Brain pericyte (primary cell): ENCODE measurements at places on chromosomes 5 and 9.

DNA sequence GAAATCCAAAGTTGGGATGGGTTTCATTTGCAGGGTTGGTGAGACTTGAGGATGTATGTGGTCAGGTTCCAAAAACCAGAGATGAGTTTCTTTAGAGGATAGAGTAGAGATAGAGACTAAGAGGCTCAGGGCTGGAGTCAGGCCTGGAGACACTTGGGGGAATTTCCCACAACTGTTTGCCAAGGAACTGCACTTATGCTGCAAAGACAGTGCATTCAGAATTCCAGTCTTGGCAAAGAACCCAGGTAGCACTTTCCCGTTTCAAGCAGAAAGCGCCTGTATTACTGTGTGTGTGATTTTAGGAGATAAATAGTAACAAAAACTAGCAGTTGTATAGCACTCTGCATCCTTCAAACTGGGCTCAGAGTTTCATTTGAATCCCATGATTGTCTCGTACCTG lies 55.4 kb downstream of the SNCAIP start:
- no peak for DNase-seq

- no peak for DNase-seq
Measured at GRCh38 chr5:168314735-168315411, 23.4 kb downstream of the WWC1 start.

DNA sequence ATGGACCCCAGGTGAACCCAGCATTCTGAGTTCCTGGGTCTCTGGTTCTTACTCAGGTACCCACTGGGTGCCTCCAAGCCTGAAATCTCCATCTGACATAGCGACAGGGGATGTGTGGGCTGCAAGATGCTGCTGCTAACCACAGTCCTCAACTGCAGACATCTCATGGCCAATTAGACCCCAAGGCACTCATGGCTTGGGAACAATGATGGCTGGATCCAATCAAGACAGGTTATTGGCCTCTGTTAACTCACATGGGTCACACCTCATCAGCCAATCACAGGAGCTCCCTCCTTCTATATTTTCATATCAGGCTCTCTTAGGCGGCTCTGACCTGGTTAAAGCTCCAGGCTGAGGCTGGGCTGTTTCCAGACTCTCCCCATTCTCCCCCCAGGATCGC lies 57.0 kb downstream of the CXXC5 start:
- DNase-seq = no peak

- DNase-seq = no peak
Measured at GRCh38 chr9:115880221-115880885, 273.2 kb upstream of the PAPPA start.

- no peak for DNase-seq
Measured at GRCh38 chr5:110072651-110073050, 382.9 kb downstream of the MAN2A1 start.

DNA sequence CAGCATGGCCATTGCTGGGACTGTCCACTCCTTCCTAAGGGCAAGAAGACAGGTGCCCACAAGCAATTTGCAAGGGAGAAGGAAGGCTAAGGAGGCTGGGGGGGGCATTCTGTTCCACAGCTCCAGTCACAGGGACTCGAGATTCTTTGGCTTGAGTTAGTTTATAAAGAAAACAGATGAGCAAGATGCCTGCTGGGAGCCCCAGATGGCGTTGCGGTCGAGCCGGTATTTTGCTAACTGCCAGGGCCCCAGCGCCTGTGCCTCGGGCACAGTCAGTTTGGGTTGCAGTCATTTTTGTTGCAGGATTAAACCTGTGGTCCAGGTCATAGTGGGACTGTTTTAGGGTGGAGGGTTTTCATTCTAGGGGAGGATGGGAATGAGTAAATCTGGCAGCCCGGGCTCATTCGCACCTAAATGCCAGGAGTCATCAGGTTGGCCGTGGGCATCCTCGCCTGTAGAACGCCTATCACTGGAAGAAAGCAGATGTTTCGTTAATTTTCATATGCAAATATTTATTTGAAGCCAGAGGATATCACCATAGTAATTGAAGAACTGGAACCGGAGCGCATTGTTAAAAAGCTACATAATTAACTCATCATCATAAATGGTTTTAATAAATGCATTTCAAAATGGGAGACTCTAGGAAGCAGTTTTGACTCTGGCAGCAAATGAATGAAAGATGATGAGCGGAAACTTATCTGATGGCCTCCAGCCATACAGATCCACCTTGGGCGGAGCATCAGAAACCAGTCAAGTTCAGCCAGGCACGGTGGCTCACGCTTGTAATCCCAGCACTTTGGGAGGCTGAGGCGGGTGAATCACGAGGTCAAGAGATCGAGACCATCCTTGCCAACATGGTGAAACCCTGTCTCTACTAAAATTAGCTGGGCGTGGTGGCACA lies 87.1 kb upstream of the FCN2 start:
- peak; percentile 59 for DNase-seq

DNA sequence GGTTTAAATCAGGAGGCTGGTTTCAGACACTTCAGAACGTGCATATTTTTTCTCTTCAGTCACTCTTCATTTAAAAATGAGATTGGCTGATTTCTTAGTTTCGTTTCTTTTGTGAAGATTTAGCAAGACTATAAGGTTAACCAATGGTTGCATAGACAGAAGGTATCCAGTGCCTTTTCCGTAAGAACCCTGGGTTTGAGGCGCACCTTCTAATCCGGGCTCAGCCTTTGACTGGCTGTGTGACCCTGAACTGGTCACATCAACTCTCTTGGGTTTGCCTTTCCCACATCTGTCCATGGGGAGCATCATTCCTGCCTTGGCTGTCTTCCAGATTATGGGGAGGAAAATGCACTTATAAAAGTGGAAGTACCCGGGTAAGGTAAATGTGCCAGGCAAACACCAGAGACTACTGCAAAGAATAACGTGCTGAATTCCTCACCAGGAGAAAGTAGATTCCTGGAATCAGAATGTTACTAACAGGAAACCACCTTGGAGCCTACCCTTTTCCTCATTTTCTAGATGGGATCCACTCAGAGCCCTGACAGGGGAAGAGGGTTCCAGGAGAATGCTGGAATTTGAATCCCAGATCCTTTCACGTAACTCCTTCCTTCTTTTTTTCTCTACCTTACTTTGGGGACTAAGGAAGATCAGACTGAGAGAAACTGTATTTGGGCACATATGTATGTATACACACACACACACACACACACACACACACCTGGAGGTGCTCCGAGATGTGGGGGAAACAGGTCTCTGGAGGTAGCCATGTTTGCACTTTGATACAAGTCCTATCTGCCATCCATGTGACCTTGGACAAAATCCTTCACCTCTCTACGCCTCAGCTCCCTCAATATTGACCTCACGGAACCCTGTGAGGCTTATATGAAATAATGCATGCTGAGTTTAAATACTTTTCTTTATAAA lies 6.8 kb downstream of the HAND1 start:
- no peak for DNase-seq

DNA sequence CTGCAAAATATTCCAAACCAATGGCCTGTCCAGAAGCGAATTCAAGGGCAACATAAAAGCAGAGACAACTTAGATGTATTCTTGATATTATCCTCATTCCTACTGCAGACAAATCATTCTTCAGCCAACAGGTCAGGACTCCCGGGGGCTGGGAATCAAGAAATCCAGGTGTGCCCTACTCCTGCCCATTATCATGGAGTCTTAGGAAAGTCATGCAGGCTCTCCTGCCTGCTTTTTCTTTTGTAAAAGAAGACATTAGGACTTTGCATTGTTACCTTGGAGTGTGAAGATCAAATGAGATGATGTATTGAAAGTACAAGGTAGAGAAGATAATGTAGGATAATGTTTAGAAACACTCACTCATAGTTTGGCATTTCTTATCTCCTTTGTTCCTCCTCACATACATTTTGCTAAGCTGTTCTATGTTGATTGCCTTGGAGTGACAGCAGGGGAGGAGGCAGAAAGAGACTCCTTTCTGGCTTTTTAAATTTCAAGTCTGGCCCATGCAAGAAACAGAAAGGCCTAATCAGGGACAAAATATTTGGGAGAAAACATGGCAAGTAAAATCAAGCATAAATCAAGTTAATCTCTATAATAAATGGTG lies 113.8 kb downstream of the SV2C start:
- DNase-seq = no peak

GRCh38 chr5:59007460-59008063 lies 424.7 kb downstream of the RAB3C start:
- no peak for DNase-seq

- no peak for DNase-seq
Measured at GRCh38 chr5:138466125-138466899, 1.0 kb downstream of the EGR1 start.

- no peak for DNase-seq
Measured at GRCh38 chr5:120507800-120508463, 43.8 kb downstream of the PRR16 start.

- DNase-seq = no peak
Measured at GRCh38 chr9:97567182-97567893, 65.8 kb downstream of the TSTD2 start.

GRCh38 chr5:177972613-177973012 lies 23.4 kb downstream of the PROP1 start:
- DNase-seq = no peak

GRCh38 chr5:154218786-154219185 lies 28.3 kb downstream of the GALNT10 start:
- no peak for DNase-seq

DNA sequence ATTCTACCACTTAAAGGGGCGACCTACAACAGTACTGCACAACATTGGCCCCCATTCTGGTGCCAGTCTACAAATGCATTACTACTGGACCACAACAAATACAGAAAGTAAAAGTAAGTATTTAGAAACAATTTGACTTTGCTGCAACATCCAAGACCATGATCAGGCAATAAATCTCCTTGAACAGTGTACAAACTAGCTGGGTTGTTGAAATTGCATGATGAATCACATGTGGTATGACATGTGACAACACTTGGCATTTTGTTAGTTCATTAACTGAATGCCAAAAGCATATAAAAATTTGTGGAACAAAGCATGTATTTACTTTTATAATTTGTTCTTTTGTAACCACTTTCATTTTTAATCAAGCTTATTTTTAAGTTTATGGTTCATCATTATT lies 270.5 kb downstream of the NFIB start:
- DNase-seq = no peak

- no peak for DNase-seq
Measured at GRCh38 chr9:123912167-123912897, 17.6 kb downstream of the DENND1A start.

DNA sequence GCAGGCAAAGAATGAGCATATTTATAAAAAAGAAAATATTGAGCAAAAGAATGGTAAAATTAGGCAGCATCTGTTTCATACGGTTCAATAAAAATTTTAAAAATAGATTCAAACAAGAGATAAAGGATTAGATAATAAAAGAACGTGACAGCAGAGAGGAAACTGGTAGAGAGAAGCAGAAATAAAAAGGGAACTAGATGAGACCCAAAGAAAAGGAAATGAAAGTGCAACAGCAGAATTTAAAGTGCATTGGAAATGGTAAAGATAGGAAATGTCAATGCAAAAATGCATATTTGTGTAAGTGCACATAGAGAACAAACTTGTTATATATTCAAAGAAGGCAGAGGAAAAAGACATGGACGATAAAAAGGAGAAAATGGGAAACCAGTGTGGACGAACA lies 70.2 kb downstream of the SUSD1 start:
- no peak for DNase-seq

GRCh38 chr5:15932066-15932465 lies 247.5 kb downstream of the MARCHF11 start:
- no peak for DNase-seq

GRCh38 chr5:143679777-143680176 lies 132.2 kb upstream of the HMHB1 start:
- DNase-seq = no peak
